T follicular helper cell (primary cell): ENCODE measurements at places on chromosomes 7 and 10.

- DNase-seq: no peak
These were observed 100.3 kb upstream of the BTBD16 start for GRCh38 chr10:122170802-122171201.

- DNase-seq: no peak
These were observed 236.8 kb downstream of the RNLS start for GRCh38 chr10:88346144-88346977.

DNA sequence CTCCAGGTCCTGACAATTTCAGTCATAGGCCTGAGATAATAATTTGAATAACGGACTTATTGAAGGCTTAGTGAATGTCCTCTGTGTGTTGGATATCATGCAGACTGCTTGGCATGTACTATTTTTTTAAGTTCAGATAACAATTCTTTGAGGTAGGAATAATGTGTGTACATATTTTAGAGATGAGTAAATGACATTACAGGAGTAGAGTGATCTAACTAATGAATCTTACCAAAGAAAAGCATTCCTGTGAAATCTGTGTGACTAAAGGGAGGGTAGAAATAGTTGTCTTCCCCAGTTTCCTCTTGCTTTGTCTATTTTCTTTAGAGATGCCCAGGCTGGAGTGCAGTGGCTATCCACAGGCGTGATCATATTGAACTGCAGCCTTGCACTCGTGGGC is 391.8 kb upstream of the ETV1 start:
- DNase-seq: no peak

DNA sequence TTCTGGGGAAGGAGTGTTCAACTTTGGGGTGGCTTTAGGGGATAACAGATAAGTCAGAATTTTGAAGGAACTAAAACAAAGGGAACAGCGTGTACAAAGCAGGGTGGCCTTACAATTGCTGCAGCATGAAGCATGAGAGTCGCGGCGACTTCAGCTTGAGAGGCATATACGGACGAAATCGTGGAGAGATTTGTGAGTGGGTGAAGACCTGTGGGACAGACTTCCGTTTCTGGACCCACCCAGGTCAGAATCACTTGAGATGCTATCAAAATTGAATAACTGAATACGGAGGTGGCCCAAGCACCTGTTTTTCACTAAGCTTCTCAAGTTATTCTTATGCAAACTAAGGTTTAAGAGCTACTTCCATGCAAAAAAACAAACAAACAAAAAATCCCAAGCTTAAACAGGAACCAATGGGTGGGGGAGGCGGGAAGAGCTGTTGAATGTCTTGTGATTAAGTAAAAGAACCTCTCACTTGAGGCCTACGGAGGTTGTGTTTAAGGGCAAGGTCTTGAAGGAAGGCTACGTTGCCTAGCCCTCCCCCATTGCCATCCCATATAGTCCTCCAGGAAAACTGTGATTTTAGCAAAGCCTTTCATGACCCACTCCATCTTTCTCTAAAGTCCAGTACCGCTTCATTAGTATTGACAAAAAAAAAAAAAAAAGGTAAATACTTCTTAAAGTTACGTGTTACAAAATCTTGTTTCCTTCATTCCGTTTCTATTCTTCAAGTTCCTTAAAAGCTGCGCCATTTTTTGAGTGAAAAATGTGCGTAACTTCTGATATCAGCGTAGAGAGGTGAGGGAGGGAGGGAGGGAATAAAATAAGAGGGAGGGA is 1.3 kb upstream of the TRIM24 start:
- DNase-seq: no peak

- DNase-seq: no peak
These were observed 586.4 kb downstream of the GATA3 start for GRCh38 chr10:8640878-8641277.
